WERI-Rb-1 (cell line): ENCODE measurements at places on chromosomes 5 and 9.

- no peak for DNase-seq
These were observed 394.5 kb downstream of the SPATA31D1 start for GRCh38 chr9:82382887-82383616.

- DNase-seq = no peak
These were observed 143.8 kb upstream of the VLDLR start for GRCh38 chr9:2477755-2478154.

GRCh38 chr5:170771496-170771895 lies 12.0 kb upstream of the GABRP start:
- no peak for DNase-seq

GRCh38 chr5:17439956-17440355 lies 58.1 kb upstream of the TAF11L2 start:
- DNase-seq = no peak

DNA sequence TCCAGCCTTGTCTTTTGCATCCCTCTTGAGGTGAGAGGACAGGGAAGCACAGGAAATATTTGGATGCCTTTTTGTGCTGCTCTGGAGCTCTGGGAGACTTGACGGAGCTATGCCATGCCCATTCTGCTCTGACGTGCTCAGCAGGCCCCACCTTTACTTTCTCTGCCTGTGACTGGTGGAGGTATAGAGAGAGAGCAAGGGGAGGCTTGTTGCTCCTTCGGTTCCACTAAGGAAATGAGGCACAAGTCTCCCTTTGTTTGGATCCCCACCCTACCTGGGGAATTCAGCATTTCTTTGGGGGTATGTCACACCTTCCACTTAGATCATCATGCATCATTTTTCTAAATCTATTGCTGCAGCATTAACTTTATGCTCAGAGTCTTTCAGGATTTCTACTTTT lies 121.8 kb upstream of the CNTLN start:
- DNase-seq = no peak

- no peak for DNase-seq
These were observed 136.0 kb upstream of the EFNA5 start for GRCh38 chr5:107806705-107807104.

DNA sequence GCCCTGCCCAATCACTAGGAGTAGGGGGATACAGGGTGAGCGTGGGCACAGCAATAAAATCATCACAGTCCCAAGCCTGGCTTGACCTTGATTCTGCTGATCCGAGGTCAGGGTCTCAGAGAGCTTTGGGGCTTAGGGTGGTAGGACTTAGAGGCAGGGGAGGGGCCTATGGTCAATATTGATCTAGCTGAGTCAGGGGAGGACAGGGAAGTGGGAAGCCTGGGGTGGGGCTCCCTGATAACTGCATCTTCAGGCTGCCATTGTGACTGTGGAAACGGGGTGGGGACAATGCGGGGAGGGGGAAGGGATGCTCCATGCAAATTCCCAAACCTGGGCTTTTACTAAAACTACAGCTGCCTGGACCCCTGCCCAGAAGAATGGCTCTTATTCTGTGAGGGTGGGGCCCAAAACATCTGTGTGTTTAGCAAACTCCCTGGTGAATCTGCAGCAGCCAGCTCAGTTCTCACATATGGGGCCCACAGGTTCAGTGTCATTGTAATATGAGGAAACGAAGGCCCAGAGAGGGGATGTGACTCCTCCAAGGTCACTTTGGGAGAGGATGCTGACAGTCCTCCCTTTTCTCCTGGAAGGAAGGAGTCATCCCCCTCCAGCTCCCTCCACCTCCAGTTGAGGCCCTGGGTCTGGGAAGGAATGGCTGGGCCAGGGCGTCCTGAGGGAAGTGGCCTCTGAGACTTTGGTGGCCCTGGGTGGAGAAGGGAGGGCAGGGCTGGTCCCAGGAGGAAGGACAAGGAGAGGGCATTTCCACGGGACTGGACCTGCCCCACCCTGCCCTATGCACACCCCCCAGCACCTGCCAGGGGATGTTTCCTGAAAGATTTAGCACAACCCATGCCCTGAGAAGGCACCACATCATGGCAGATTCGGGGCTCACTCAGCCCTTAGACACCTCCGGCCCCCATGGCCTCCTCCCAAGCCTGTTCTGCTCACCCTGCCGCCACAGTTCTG lies 26.4 kb downstream of the SLC6A7 start:
- peak; percentile 56 for DNase-seq

GRCh38 chr9:33157960-33158842 lies 8.9 kb downstream of the B4GALT1 start:
- DNase-seq = no peak

DNA sequence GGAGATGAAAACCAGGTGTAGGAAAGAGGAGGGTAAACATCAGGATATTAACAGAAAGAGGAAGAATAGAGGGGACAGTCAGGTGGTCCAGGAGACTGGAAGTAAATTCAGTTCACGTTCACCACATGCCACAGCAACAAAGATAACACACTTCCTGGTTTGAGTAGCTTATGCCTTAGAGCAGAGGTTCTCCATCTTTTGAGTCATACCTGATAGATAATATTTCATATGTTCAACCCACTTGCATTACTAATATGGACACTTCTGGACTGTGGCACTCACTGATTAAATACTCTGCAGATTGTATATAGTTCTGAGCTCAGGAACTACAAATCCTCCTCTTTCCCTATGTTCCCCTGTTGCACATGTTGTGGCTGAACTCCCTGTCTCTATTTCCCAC lies 179.9 kb upstream of the NR3C1 start:
- no peak for DNase-seq

GRCh38 chr9:136060671-136061371 lies 34.3 kb downstream of the NACC2 start:
- DNase-seq = no peak

DNA sequence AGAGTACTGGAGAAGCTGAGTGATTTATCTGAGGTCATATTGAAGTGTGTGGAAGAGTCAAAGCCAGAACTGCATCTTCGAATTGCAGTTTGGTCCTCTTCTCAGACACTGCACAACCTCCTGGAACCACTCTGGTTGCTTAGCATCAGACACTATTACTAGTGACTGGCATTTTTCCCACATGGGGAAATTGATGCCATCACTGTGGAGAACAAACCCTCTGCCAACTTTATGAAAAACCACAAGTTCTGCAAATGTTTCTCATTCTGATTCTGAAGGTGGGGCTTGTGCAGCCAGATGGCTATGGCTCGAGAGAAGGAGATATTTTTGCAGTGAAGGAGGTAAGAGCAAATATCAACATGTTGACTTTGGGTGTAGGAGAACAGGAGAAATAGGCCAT lies 67.2 kb downstream of the KCTD16 start:
- no peak for DNase-seq

- DNase-seq = no peak
These were observed 47.8 kb upstream of the RAPGEF6 start for GRCh38 chr5:131682826-131683225.

DNA sequence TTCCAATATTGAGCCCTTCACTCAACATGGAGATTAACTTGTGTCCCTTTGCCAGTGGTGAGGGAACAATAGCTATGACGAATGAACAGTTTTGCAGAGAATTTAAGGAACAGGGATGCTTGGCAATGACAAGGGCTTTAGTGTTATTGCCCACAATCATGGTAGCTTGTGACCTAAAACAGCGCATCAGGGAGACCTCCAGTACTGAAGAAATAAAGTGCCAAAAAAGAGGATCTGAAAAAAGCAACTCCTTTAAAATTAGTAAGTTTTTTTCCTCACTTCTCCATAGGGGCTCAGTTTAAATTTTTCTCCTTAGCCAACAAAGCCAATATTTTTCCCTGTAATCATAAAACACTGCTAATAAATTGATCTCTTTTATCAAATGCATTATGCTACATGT lies 41.8 kb upstream of the PAM start:
- DNase-seq = no peak

DNA sequence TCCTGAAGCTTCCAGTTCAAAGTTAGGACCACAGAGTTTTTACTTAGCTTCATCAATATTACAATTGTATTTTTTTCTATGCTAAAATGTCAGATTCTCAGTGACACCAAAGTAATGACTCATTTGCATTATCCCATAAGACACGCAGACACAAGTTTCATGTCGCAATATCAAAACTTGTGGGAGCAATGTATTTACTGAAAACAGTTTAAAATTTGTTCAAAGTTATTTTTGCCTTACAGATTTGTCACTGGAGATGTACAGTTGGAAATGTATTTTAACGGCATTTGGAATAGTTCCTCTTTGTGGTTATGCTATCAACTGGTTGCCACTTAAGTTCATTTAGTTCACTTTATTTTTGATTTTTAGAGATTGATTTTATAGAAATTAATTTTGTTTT lies 36.2 kb upstream of the DAP start:
- DNase-seq = no peak

GRCh38 chr9:84970432-84970831 lies 300.9 kb downstream of the NTRK2 start:
- no peak for DNase-seq

GRCh38 chr9:136769710-136770191 lies 5.4 kb upstream of the LCN15 start:
- peak; percentile 76 for DNase-seq

GRCh38 chr5:63043792-63044191 lies 465.2 kb downstream of the LRRC70 start:
- DNase-seq = no peak

- no peak for DNase-seq
These were observed 31.4 kb upstream of the FAT2 start for GRCh38 chr5:151622367-151623088.

DNA sequence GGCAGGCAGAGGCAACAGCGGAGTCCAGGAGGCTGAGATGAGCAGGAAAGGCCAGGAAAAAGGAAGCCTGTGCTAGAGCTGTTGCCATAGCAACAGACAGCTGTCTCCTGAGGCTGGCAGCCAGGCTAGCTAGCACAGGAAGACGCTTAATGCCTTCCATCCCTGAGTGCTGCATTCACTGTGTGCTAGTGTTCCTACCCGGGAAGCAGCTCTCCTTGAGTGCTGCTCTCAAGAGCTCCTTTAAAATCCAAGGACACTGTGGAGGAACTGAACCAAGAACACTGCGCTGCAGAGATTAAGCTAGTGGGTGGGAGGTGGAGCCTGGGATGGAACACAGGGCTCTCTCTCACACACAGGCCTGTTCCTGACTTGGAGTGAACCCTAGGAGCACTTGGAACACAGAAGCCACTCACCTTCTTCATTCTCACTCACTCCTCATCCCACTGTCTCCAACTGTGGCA lies 53.5 kb upstream of the IL7R start:
- DNase-seq = no peak

- DNase-seq = no peak
These were observed 36.5 kb downstream of the SERINC5 start for GRCh38 chr5:80219391-80219790.

- DNase-seq = no peak
These were observed 113.4 kb downstream of the PAPPA start for GRCh38 chr9:116267021-116267420.

GRCh38 chr9:79745752-79746336 lies 174.1 kb downstream of the TLE4 start:
- DNase-seq = no peak

DNA sequence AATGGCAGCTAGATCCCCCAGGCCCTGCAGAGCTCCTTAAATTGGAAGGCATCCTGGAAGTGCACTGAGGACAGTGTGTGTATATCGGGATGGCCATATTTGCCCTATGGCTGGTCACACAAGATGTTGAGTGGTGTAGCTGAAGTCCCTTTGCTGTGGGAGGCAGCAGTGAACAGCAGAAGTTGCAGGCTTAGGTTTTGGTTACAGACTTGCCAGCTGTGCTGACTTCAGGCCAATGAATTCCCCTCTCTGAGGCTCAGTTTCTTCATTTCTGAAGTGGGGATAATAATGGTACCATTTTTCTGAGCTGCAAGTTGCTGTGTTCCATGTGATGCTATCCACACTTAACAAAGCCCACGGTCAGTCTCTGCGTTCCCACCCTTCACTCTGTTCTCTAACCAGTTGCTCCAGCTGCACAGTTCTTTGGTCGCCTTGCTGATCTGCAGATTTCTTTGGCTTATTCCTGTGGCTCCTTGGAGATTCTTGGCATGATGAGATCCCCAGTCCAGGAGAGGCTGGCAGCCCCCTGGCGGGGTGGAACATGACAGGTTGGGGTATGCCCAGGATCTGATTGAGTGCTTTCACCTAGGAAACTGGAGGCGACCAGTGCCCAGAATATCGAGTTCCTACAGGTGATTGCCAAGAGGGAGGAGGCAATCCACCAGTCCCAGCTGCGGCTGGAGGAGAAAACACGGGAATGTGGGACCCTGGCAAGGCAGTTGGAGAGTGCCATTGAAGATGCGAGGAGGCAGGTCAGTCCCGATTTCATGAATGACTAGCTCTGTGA lies 6.5 kb upstream of the GLE1 start:
- DNase-seq = no peak

DNA sequence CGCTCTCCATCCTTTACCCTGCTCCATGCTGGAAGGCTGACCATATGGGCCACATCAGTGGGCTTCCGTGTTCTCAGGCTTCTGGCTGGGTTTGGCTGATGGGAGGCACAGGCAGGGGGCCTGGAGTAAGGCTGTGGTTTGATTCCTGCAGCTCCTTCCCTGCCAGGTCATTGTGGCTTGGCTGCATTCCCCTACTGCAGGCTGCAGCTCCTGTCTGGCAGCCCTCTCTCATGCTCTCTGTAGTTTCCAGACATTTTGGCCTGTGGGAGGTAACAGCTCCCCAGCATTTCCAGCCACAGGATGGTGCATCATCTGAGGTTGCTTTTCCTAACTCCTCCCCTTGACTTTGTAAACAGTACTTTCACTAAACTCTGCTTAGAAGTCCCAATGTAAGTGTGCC lies 102.0 kb upstream of the PTPN3 start:
- no peak for DNase-seq

GRCh38 chr9:129368444-129368978 lies 190.4 kb upstream of the IER5L start:
- DNase-seq = no peak

DNA sequence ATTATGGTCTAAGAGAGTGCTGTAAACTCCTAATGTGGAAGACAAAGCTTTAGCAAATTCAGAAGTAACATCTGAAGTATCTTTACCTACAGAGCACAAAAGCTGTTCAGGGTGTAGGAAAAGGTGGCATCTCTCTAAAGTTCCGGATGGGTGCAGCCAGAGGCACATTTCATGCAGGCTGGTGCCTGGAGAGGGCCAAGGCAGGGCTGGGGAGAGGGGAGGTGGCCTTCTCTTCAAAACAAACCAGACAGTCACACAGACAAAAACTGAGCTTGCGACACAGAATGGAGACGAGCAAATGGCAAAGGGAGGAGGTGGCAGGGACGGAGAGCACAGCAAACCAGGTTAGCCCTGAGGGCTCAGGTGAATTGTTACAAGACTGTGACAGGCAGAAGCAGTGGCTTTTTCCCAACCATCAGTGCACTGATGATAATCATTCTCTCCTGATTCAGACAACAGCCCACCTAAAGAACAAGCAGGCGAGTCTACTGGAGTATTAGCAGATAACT lies 121.5 kb upstream of the PCA3 start:
- DNase-seq = no peak

DNA sequence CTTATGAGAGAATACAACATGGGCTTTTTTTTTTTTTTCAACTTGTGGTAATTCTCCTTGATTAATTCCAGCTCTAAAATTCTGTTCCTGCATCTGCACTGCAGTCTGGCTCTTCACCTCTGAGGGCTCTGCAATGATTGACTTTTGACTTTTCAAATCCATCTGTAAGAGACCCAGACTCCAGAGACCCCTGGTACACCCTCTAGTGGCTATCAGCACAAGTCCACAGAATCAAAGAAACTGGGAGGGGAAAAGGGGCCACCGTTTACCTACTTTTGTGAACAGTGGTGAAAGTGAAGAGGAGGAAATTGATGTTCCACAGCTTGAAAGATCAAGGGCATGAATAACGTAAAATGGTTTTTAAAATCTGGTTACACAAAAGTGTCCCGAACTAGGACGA lies 151.6 kb downstream of the SLIT3 start:
- DNase-seq = no peak

GRCh38 chr9:135212961-135213360 lies 125.5 kb downstream of the OLFM1 start:
- no peak for DNase-seq
